ENCODE measurements at places on chromosomes 4 and X.

- no peak for DNase-seq
Observed at GRCh38 chr4:89922848-89923416, 28.3 kb downstream of the MMRN1 start.

GRCh38 chrX:109840585-109840984, 107.5 kb upstream of the ACSL4 start:
- DNase-seq = peak; percentile 90

DNA sequence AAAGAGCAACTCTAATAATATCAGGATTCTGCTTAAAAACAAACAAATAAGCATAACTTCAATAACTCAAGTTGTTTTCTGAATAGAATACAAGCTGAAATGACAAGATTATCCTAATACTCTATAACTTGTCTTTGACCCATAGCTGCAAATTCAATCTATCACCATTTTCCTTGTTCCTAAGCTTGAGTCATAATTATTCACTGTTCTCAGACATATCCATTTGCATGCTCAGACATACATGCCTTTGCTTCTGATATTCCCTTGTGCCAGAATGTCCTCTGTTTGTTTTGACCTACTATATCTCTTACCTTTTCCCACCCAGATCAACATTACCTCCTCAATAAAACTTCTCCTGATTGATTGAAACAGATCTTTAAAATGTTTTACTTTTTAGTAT, 109.7 kb downstream of the SNCA start:
- DNase-seq = no peak

GRCh38 chr4:162017863-162018262, 145.9 kb downstream of the FSTL5 start:
- no peak for DNase-seq

GRCh38 chr4:71785959-71786358, 2.1 kb upstream of the GC start:
- DNase-seq = no peak

DNA sequence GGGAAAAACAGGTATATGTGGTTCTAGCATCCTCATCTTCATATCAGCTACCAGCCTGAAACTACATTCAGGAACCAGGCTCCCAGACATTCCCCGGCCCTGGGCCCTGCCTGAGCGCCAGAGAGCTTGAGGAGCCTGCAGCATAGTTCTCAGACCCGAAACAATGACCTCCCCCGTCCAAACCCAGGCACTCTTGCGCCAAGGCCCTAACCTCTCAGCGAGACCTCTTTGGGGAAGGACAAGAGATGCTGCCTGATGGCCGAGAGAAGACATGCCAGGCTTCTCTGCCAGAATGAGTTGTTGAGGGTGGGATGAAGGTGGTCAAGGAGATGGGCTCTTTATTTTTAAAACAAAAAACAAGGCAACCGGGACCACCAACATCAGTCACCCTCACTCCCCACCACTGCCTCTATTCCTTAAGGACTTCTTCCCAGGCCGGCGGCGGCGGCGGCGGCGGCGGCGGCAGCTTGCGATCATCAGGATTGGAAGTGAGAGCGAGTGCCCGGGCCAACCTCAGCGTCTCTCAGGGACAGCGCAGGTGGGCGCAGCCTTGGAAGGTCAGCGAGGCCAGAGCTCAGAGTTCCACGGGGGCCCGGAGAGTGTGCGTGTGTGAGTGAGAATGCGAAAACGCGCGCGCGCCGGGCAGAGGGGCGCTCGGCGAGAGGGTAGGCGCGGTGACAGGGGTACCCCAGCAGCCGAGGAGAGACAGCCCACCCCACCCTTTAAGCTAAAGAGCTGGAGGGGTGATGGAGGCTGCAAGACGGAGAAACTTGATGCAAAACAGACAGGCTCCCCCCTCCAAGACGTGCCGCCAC, 601 bp downstream of the INPP4B start:
- no peak for DNase-seq

DNA sequence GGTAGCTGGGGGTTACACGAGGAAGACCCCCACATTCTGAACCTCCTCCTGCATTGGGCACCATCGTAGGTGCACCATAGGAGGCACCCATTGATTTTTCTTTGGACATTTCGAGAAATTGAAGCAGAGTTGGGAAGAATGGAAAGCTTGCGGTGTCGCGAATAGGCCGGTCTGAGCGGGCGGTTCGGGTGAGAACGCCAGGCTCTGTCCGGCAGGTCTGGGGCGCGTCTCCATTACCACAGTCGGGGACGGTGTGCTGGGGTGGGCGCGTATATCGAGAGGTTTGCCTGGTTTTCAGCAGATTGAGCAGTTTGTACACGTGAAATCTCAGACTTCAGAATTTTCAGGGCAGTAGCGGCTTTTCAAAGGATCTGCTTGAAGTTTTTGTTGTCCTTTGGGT, 560 bp downstream of the PASD1 start:
- DNase-seq = no peak

GRCh38 chr4:6562931-6563901, 11.8 kb upstream of the MAN2B2 start:
- no peak for DNase-seq

DNA sequence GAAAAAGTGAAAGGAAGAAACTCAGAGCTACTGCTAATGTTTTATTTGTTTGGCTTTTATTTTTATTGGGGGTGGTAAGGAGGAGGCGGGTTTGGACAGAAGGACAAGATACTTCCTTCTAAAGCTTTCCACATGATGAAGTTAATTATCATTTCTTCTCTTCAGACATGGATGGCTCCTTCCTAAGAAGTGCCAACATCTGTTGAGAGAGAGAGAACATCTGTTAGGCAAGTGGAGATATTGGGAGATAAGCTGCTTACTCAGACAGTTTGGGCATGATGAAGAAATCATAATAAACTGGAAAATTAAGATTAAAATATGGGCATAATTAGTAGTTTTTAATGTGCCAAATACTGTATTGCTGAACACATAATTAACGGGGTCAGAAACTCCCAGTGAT, 535.7 kb upstream of the INTU start:
- no peak for DNase-seq

DNA sequence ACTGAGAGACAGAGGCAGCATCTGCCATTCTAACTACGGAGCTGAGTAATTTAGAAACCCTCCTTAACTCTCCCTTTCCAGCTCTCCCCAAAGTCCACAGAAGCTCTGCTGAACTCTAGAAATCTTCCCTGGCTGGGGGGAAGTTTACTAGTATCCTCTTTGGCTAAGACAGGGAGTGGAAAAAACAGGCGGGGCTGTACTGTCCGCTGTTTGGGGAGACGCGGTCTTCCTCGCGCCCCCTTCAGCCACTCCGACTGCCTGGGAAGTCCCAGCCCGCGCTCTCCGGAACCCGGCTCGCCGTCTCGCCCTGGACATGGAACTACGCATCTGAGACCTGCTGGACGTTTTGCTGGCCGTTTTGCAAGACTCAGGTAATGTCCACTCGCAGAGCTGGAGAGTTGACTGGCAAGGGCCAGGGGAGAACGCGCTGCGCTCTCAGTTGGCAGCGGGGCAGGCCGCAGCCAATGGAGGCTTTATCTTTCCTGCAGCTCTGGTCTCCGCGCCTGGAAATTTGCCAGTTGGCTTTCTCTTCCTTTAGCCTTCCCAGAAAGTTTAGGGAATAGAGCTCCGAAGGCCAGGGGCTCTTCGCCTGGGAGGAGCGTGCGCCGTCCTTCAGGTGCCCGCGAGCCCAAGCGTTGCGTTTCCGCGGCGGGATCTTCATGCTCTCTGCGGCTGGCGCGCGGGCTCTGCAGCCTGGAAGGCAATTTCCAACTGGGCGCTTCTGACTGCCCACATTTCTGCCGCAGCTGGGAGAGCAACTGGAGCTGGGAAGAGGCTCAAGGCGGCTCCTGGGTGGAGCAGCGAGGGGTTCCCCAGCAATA, 892 bp downstream of the IL1RAPL2 start:
- DNase-seq = no peak

GRCh38 chr4:73224886-73225285, 33.7 kb downstream of the ANKRD17 start:
- no peak for DNase-seq

GRCh38 chr4:9970399-9971011, 50.8 kb downstream of the SLC2A9 start:
- no peak for DNase-seq

GRCh38 chr4:173500841-173501591, 29.0 kb downstream of the HAND2 start:
- DNase-seq = no peak

DNA sequence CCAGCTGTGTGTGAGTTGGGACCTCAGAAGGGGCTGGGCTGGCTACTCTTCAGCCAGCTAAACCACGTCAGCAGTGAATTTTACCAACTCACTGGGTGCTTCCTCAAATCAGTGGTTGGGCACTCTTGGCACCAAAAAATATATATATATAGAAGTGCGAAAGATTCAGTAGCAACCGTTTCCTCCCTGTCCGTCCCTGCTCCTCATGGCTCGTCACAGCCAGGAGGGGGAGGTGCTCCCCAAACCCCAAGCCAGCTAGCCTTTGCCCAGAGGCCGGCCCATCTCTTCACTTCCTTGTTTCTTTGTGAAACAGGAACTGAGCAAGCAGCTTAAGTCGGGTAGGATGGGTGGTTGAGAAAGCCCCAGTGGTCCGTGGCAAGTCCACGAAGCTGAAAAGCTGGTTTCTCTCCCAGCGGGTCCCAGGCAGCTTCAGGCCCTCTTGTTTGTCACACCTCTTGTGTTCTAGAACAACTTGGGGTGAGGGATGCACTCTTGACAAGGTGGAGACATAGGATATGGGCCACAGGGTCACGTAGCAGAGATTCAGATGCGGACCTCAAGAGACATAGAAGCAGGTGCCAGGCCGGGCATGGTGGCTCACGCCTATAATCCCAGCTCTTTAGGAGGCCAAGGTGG, 6.8 kb upstream of the SASH3 start:
- DNase-seq = peak; percentile 18

GRCh38 chr4:101931619-101932018, 141.1 kb downstream of the BANK1 start:
- no peak for DNase-seq

DNA sequence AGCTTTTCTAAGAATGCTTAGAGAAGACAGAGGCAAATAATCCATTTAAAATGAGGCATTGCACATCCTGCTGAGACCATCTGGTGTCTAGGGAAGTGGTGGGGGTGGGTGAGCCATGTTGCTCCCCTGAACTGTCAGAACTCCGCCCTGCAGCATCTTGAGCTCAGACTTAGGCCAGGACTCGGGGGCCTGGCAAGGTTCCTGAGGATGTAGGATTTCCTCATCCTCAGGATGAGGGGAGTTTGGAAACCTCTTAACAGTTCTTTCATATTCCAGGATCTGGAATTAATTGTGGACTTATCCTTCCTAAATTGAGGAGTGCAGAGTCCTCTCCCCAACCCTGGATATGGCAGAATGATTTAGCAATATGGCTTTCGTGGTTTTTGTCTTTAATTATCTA, 6.6 kb downstream of the TLL1 start:
- no peak for DNase-seq

GRCh38 chr4:113673450-113673849, 88.1 kb downstream of the CAMK2D start:
- DNase-seq = peak; percentile 69

DNA sequence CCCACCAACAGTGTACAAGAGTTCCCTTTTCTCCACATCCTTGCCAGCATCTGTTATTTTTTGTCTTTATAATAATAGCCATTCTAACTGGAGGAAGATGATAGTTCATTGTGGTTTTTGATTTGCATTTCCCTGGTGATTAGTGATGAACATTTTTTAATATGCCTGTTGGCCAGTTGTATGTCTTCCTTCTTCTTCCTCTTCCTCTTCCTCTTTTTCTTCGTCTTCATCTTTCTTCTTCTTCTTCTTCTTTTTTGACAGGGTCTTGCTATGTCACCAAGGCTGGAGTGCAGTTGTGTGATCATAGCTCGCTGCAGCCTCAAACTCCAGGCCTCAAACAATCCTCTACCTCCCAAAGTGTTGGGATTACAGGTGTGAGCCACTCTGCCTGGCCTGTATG, 87.4 kb downstream of the CCDC160 start:
- DNase-seq = no peak

- DNase-seq = no peak
Observed at GRCh38 chr4:11976726-11977263, 548.1 kb upstream of the HS3ST1 start.

GRCh38 chr4:74092957-74093356, 6.0 kb downstream of the CXCL2 start:
- DNase-seq = peak; percentile 31

- DNase-seq = peak; percentile 14
Observed at GRCh38 chrX:41734530-41734929, 10.5 kb downstream of the GPR82 start.

DNA sequence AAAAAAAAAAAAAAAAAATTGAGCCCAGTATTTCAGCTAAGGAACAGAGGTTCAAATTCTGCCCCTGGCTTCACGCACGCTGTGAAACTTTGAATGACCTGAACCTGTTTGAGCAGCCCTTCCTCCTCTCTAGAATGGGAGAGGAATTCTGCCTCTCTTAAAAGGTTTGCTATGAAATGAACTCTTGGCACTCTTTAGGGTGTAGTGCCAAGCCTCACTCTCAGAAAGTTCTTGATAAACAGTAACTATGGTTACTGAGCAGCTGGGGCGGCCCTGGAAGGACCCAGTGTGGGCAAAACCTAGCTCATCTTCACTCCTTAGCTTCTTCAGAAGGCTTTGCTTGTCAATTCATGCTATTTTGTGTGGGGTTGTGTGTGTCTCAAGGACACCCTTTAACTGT, 73.7 kb downstream of the GEMIN8 start:
- DNase-seq = no peak

GRCh38 chr4:113109106-113109718, 59.8 kb downstream of the ANK2 start:
- no peak for DNase-seq

- DNase-seq = no peak
Observed at GRCh38 chr4:15065516-15065915, 63.2 kb downstream of the CPEB2 start.

DNA sequence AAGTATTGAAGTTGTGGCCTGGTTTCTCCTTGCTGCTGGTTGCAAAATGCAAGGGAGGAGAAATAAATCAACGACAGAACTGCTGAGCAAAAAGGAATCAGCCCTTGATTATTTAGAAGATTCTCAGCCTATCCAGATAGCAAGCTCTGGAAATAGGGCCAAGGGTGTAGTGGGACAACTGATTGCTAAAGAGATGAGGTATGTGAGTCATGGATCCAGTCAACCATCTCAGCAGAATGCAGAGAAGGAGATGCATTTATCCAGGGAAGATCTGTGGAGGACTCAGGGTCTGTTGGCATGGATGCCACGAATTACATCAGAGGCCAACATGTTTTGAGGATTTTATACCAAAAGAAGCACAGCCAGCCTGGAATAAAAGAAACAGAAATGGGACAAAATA, 36.7 kb downstream of the FOXR2 start:
- peak; percentile 12 for DNase-seq

- no peak for DNase-seq
Observed at GRCh38 chr4:995311-996026, 2.3 kb upstream of the SLC26A1 start.
